ENCODE measurements at places on chromosomes 12 and 14.

GRCh38 chr14:39446131-39446744, 14.0 kb upstream of the FBXO33 start:
- no peak for DNase-seq

DNA sequence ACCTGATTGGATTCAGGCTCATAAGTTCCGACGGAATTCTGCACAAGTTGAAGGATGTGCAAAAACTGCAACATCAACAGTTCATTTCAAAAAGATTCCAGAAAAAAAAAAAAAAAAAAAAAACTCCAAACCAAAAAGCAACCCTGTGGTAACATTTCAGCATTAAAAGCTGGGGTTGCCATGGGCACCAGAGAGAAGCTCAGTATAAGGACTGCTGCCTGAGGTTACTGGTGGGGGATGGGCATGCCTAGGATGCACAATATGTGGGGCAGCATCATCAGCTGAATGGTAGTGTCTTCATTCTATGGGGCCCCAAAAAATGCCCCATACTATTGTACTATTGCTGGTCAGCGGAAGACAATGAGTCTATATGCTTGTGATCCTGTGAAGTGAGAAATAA, 44.7 kb downstream of the MBIP start:
- DNase-seq, result no peak

DNA sequence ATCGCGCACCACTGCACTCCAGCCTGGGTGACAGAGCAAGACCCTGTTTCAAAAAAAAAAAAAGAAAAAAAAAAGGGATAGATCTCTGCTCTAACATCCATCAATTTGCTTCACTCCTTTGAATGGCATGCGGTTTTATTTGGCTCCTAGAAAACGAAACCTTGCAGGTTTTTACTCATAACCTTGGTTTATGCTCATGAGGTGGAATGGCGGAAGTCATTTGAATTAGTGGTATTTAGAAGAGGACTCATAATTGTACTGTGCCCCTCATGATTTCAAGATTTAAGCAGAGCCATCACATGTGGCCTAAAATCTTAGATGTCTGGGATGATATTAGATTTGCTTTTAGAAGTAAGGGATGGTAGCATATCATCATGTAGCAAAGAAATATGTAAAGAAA, 29.4 kb downstream of the RBMS2 start:
- no peak for DNase-seq

GRCh38 chr12:132886529-132887477, 602 bp downstream of the CHFR start:
- no peak for DNase-seq

DNA sequence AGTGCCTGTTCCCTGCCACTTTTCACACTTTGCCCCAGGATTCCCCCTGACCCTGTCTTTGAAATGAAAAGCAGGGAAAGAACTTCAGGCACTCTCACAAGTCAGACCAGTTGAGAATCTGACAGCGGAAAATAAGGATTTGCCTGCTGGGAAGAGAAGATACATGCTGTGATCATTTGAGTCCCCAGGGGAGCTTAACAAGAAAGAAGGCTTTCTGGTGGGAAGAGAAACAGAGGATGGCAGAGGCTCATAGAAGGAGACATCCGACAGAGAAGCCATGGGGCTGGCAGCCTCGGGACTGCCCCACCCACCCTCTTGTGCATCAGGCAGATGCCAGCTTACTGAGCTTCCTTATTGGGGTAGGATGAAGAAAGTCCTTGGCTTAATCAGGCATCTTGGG, 11.9 kb downstream of the TTC9 start:
- DNase-seq, result no peak

DNA sequence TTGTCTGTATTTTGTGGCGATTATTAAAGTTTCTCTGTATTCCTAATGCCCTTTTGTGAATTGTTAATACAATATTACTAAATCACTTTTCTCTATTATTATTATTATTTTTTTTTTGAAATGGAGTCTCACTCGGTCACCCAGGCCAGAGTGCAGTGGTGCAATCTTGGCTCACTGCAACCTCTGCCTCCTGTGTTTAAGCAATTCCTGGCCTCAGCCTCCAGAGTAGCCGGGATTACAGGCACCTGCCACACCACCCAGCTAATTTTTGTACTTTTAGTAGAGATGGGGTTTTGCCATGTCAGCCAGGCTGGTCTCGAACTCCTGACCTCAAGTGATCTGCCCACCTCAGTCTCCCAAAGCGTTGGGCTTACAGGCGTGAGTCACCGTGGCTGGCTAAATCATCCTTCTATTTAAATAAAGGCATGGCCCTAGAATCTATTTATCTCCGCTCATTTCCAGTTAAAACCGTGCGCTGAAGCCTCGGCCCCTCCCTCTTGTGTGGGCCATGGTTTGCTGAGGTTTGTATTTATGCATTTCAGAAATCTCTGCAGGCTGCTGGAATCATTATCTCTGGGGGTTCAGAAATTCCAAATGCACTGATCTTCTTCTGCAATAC, 1136.4 kb upstream of the TMEM132C start:
- no peak for DNase-seq

DNA sequence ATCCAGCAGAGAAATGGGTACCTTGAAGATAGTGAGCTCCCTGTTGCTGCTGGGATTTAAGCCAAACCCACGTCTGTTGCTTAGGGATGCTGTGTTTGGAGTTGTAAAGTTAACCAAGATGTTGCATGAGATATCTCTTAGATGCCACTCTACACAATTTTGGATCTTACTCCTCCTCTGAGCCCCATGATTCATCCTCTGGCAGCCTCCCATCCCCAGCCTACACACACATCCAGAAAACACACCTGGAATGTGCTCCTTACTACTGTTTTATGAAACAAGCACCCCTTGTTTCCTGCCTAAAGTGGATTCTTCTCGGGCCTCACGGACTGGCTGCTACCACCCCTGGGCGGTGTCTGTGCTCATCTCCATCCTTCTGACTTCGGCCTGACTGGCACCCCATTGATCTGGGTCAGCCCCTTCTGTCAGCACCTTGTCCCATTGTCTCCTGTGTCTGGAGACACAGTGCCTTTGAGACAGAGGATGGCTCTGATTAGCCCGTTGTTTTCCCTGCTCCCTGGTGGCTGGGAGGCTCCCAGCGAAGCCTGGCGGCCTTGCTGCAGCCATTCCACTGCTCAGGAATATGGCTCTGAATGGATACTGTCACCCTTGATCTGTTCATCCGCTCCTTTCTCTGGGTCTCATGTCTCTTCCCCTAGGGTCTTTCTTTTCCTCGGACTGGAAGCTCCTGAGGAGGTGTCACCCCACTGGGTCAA, 24.3 kb downstream of the TSPAN9 start:
- no peak for DNase-seq

DNA sequence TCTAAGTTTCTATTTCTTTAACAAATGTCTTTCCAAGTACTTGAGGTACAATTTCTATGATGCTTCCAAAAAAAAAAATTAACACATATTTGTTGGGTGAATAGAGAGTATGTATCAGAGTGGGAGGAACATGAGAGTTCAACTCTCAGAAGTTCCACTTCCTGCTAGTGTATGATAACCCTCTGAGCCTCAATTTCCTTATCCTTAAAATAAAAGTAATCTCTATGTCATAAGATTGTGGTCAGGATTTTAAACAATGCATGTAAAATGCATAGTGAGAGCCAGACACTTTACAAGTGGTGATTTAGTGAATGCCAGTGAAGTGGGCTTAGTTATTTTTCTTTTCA, 270.3 kb upstream of the AMIGO2 start:
- DNase-seq, result no peak

DNA sequence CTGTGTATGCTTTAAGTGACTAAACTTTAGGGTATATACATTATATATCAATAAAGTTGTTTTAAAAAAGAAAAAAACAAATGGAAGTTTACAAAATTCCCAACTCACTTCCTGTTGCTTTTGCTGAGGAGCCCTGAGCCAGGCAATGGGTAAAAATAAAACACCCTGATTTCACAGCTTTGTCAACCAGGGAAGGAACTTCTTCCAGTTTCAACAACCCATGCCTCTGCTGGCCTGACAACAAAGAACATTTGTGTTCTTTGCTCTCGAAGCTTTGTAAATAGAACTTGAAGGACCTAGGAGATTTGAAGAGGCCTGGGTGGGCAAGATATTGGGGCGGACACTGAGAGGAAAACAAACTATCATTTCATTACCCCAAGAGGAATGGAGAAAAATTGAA, 141.2 kb upstream of the NOS1 start:
- DNase-seq, result no peak

- no peak for DNase-seq
Measured at GRCh38 chr12:12008931-12009611, 61.7 kb upstream of the BCL2L14 start.

- DNase-seq, result no peak
Measured at GRCh38 chr12:90489141-90489540, 465.8 kb downstream of the CCER1 start.

DNA sequence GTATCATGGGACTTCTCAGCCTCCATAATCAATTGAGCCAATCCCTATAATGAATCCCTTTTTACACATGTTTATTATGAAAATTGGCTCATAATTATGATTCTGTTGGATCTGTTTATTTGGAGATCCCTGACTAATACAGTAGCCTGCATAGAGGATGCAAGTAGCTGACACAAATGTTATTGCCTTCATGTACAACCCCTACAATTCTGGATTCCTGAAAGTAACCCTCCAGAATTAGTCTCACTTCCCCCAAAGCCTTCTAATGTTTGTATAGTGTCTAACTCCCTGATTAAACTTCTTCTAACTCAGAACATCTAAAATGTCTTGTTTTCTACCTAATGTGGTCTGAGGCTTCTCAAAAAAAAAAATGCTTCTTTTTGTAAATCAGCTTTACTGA, 6.6 kb upstream of the SMIM10L1 start:
- no peak for DNase-seq

GRCh38 chr14:103904493-103905107, 23.7 kb upstream of the TDRD9 start:
- DNase-seq, result no peak

All from T-helper 2 cell (primary cell).